ENCODE measurements at places on chromosomes 6 and 20.

DNA sequence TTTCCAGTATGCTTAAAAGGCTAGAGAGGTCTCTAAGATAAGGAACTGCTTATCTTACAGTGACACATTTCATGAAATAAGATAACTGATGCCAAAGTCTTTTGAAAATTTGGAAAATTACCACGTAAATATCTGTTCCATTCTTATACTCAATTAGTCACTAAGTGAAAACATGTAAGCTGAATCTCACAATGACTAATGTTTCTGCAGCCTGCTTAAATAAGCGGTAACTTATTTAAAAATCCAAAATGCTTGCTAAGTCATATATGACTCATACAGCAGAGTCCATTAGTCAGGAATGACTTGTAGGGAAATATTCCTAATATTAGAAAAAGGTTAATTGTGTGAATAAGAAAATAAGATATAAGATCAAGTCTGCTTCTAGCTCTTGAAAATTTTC lies 27.8 kb upstream of the LGSN start:
- no peak for DNase-seq

GRCh38 chr20:42836339-42836738 lies 353.4 kb downstream of the PTPRT start:
- no peak for DNase-seq

DNA sequence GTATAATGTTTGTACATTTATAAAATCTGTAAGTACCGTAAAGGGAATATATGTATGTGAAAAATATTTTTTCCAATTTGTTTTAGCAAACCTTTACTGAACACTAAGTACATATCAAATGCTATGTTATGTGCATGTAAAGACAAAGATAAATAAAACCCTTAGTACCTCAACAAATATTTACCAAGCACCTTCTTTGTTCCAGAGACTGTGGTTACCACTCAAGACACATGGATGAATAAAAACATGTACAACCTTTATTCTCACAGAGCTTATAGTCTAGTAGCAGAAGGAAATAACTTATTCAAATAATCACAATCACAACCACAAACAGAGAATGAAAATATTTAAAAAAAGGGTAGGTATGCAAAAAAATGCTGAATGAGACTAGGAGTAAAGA lies 17.5 kb downstream of the TMX4 start:
- no peak for DNase-seq

DNA sequence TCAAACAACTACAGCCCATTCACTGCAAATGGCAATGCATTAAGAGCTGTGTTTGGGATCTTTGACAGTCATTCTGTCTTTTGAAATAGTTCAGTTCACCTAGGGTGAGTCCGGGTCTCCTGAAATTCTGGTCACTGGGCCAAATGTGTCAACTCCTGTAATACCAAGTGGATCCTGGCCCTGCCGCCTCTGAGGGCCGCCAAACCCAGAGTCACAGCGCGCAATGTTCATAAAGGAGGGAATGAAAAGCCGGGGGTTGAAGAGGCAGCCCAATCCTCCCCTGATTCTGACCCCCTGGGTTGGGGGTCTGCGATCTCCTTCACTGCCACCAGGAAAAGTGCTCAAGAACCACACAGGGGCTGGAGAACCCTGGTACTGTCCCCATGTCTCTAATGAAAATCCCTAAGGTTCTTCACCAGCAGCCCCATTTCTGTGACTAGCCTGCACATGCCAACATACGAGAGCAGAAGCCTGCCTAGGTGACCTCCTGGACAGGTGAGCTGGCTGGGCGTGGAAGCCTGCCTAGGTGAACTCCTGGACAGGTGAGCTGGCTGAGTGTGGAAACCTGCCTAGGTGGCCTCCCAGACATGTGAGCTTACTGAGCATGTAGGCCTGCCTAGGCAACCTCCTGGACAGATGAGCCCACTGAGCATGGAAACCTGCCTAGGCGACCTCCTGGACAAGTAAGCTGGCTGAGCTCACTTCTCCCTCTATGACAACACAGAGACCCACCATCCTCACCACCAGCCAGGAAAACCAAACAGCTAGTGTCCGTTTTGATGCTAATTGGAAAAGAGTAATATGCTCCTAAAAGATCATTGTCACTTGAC lies 16.1 kb upstream of the APMAP start:
- no peak for DNase-seq

GRCh38 chr20:1240549-1240948 lies 14.7 kb downstream of the RAD21L1 start:
- no peak for DNase-seq

DNA sequence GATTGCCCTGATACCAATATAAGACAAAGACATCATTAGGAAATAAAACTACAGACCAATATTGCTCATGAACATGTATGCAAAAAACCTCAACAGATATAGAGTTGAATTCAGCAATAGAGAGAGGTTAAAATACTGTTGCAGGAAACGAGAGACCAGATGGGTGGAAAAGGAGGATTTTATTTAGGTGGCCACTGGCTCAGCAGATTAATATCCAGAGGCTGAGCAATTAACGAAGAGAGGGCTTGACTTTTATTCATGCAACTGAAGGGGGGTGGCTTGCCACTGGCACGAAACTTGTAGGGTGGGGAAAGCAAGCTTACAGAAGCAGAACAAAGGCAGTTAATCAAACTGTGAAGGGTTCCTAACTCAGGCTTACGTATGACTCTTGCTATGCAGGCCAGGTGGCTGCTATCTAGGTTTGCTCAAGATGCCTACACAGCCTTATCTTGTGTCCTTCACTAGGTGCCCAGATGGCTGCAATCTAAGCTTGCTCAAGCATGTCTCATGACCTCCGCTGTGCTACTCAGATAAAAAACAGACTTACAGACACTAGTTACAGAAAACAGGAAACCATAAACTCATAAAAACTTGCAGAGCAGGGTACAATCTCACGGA lies 126.4 kb downstream of the MMUT start:
- DNase-seq: no peak

- no peak for DNase-seq
These were observed 77.0 kb upstream of the MAP3K7 start for GRCh38 chr6:90663873-90664272.

- peak; percentile 33 for DNase-seq
These were observed 551 bp downstream of the TREML2 start for GRCh38 chr6:41200296-41200900.

DNA sequence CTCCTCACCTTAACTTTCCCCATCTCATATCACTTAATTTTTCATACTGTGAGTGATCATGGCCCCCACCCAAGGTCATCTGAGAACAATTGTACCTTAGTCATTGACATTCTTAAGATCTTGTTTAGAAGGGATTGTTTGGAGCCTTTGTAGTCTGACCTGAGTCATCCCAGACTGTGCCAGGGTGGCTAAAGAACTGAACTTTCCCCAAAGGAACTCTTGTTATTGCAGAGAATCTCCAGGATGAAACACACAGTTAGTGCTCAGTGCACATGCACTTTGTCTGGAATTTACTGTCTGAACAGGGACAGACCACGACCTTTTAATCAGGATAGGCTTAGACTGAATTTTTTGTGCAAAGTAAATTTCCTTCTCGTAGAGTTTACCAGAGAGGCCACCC lies 112.6 kb upstream of the CCN2 start:
- DNase-seq: no peak

- no peak for DNase-seq
These were observed 814.4 kb downstream of the TENT5A start for GRCh38 chr6:80938131-80938530.

DNA sequence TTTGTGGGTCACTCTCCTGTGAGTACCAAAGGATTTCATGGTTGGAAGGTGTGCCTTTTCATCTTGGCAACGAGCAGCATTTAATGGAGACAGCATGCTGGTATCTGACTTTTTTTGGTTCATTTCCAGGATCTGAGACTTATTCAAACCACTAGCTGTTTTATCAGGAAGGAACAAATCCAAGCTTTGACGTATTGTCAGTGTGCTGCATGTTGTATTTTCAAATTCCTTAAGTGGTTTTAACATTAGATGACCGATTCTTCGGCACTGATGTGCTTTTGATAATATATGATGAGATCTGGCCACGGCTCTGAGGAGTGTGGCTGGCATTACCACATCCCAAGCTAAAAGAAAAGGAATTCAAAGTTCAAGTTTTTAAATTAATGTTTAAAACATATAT lies 6.4 kb downstream of the RMND1 start:
- DNase-seq: no peak

DNA sequence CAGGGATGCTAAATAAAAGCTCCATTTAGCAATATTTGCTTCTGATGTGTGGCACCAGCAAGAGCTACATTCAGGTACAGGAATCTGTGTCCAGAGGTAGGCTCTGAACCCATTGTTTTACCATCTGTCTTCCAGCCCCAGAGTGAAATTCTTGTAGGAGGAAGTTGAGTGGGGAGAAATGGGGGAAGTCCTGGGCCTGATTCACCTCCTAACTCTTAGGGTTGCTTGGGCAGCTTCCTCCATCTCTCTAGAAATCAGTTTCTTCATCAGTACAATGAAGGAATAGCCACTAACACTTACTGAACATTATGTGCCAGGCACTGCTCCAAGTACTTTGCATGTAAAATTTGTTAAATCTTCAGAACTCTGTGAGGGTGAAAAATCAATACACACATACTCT lies 35.1 kb upstream of the TSPYL1 start:
- DNase-seq: no peak

DNA sequence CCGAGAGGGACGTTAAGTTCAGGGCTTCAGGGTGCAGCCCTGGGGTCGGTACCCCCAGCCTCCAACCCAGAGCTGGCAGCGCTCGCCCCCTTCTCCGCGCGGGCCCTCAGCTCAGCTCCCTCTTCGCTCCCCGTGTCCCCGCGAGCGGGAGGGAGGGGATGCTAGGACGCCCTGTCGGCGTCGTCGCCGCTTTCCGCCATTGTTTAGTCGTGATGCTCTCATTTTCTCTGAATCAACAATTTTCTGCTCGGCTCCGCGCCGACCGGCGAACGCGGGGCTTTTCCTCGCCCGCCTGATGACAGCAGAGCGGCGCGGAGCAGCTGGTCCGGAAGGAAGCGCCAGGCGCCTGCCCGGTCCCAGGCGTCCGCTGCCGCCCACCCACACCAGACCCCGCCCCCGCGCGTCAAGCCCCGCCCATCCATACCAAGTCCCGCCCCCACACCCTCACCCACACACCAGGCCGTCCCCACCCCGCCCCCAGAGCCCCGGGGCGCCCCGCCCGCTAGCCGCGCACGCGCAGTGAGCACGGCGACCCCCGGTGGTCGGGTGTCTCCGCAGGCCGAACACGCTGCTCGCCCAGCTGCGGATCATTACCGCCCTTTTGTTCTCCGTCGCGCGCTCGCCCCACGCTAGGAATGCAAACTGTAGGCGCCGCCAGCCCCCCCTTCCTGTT lies 50.1 kb upstream of the SLC32A1 start:
- peak; percentile 62 for DNase-seq

DNA sequence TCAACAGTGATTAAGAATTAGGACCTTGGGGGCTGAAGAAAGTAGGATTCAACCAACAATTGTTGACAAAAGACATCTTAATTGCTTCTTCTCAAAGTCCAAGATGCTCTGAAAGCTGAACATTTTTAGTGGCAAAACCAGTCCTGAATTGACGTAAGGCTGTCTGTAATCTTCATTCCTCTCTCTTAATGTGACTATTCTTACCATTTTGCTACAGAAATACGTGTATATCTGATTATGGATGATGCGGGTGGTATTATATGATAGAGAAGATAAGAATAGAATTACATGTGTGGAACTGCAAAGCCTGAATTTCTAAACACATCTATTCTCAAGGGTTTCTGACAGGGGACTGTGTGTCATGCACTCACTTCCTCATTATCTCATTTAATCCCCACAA lies 130.3 kb upstream of the SASH1 start:
- no peak for DNase-seq

DNA sequence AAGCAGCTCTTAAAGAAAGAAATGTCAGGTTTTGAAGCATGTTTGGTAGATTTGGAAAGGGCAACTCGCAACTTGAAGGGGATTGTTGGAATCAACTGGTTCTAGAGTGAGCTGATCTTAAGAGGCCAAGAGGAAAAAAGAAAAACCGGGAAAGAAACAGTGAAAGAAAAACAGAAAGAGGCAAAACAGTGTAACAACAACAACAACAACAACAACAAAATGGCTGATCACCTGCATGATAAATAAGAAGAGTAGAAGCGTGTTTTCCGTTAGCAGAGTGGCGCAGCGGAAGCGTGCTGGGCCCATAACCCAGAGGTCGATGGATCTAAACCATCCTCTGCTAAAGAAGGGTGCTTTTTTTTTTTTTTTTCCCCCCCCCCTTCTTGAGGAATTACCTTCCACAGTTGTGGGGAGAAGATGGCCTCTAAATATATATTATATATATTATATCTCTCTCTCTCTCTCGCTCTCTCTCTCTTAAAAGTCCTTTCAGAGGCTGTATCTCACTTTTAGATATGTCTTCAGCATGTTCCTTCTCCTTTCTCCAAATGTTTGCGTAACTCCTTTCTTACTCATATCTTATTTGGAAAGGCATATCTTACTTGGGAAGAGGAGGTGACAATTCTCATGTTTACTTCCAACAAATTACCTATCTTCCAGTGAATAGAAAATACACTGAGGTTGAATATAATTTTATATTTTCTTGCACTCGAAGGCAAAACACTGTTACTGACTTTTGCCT lies 134.4 kb downstream of the OR2B2 start:
- no peak for DNase-seq

GRCh38 chr20:32231847-32232246 lies 24.2 kb downstream of the POFUT1 start:
- no peak for DNase-seq

DNA sequence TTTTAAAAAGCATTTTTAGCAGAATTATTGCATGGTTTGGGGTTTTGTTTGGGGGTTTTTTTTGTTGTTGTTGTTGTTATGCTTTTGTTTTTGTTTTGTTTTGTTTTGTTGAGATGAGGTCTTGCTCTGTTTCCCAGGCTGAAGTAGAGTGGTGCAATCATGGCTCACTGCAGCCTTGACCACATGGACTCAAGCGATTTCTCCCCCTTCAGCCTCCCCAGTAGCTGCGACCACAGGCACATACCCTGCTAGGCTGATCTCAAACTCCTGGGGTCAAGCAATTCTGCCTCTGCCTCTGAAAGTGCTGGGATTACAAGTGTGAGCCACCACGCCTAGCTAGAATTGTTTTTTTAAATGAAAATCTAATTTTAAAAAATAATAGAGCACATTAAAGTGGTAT lies 35.7 kb downstream of the UBR2 start:
- DNase-seq: no peak

GRCh38 chr6:37259191-37259590 lies 1.2 kb upstream of the TMEM217 start:
- DNase-seq: no peak

DNA sequence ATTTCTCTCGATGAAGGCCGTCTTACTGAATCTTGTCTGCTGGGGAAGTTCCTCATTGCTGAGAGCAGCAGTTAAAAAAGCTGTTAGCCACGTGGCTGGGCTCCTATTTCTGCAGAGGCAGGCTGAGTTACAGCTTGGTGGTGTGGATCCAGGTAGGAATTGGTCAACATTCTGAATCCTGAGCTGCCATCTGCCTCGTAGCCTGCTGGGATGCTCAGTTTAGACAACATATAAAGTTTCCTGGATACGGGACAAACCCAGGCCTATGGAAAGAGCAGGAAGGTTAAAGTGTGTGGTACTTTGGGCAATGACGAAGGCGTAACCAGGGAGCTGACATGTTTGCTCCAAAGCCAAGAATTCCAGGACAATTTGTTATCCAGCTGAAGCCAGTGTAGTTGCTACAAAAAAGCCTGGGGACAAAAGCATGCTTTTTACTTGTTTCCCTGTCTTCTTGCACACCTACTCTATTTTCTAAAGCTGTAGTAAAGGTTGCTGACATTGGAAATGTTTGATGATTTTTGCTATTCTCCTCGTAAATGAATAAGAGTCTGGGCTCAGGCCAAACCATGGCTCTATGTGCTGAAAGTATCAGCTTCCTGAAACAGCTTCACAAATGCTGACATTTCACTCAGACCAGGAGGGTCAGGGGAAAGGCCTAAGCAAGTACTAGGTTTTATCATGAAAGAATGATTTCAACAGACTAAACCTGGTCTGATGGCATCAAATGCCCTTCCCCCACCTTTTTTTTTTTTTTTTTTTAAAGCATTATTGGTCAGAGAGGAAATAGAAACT lies 12.4 kb upstream of the MYLK2 start:
- DNase-seq: no peak

All from activated T-cell treated with anti-CD3 and anti-CD28 coated beads for 48 hours (primary cell).